ENCODE measurements at places on chromosomes 3 and 15.

GRCh38 chr15:81182756-81183438 is 13.8 kb upstream of the IL16 start:
- no peak for DNase-seq

GRCh38 chr3:23442598-23443383 is 239.7 kb downstream of the UBE2E2 start:
- no peak for DNase-seq

GRCh38 chr3:37686220-37686619 is 175.5 kb upstream of the CTDSPL start:
- no peak for DNase-seq

- DNase-seq = no peak
Measured at GRCh38 chr15:50381438-50381837, 26.4 kb upstream of the GABPB1 start.

- DNase-seq = no peak
Measured at GRCh38 chr3:154956815-154957214, 123.3 kb upstream of the MME start.

GRCh38 chr15:42733027-42733426 is 3.9 kb downstream of the CDAN1 start:
- no peak for DNase-seq

DNA sequence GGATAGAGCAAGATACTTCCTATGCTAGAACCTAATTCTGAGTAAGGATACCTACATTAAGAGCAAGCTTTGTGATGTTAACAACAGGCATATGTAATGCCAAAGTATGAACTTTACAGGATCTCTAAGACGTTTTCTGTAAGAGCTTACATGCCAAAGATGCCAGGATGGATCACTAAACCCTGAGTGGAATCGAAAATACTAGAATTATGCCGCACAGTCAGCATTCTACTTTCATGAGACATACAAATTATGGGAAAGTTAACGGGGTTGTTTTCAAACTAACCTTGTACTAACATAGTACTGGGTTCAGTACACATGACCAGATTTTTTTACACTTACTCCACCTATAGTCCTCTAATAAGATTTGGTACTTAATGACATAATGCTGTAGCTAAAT is 55.1 kb downstream of the AAGAB start:
- DNase-seq = no peak

DNA sequence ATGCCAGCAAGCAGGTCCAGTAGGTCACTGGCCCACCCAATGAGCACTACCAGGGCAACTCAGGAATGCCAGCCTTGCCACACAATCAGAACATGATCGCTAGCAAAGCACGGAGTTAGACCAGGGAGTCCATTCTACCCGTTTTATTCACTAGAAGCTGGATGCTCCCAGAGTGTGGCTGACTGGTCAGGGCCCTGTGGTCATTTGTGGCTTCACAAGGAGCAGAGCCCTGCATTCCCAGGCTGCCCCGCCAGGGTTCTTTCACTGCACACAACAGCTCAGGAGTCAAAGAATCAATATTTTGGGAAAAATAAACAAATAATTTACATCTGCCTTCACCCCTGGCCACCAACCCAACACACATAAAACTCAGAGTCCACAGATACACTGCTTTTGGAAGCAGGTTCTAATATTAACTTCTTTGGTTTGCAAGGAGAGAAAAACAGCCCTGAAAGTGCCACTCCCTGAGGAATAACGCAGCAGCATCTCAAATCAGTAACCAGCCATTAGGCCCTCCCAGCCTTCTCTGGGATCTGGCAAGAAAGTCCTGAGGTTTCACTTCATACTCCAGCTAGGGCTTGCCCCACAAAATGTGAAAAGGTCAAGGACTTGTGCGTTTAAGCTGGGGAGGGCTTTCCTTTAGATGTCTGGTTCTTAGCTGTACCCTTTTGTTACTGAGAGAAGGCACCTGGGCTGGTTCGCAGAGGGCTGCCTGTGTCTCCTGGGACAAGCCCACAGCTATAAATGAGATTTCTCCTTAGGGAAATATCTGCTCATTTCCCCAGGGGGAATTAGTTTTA is 16.0 kb downstream of the SIAH2 start:
- DNase-seq = no peak

- no peak for DNase-seq
Measured at GRCh38 chr15:43370310-43370974, 401 bp downstream of the ZSCAN29 start.

- no peak for DNase-seq
Measured at GRCh38 chr15:57500979-57501576, 90.6 kb upstream of the MYZAP start.

- DNase-seq = no peak
Measured at GRCh38 chr3:23105048-23105447, 98.1 kb upstream of the UBE2E2 start.

DNA sequence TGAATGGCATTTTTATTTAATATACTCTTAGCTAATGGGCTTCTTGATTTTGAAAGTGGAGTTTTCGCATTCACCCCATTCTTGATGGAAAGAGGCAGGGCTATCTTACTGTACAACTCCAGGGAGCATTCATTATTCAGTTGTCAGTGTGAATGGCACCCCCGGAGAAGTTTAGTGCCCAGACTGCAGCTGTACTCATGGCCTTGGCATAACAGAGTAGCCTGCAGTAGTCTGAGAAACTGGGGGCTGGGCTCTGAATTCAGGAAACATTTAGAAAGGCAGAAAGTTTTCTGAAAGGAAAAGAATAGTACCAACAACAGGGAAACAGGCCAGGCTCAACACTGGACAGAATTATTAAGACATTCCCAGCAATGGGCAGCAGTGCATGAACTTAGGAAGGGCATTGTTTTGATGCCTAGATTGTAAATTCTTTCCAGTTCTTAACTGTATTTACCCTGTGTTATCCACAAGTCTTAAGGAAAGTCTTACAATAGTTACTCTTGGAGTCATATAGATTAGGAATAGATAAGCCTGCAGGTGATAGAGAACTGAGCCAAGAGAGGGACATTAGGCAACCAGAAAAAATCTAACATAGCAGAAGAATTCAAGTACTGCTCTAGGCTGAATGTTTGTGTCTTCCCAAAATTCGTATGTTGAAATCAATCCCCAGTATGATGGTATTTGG is 44.4 kb downstream of the TIPARP start:
- no peak for DNase-seq

GRCh38 chr3:185308126-185308754 is 54.4 kb upstream of the EHHADH start:
- peak; percentile 14 for DNase-seq

- no peak for DNase-seq
Measured at GRCh38 chr15:38714309-38715072, 149.9 kb upstream of the RASGRP1 start.

GRCh38 chr15:82810890-82811426 is 1.5 kb downstream of the WHAMM start:
- DNase-seq = peak; percentile 20

- DNase-seq = no peak
Measured at GRCh38 chr3:138796761-138797160, 38.0 kb downstream of the PIK3CB start.

GRCh38 chr15:68586274-68586961 is 7.6 kb downstream of the CORO2B start:
- no peak for DNase-seq

GRCh38 chr3:37995652-37996641 is 5.4 kb downstream of the VILL start:
- no peak for DNase-seq

- DNase-seq = no peak
Measured at GRCh38 chr3:172303181-172303580, 145.1 kb downstream of the GHSR start.

- peak; percentile 91 for DNase-seq
Measured at GRCh38 chr3:185282696-185283373, 29.0 kb upstream of the EHHADH start.

GRCh38 chr3:117548600-117548999 is 839.0 kb downstream of the TUSC7 start:
- no peak for DNase-seq

DNA sequence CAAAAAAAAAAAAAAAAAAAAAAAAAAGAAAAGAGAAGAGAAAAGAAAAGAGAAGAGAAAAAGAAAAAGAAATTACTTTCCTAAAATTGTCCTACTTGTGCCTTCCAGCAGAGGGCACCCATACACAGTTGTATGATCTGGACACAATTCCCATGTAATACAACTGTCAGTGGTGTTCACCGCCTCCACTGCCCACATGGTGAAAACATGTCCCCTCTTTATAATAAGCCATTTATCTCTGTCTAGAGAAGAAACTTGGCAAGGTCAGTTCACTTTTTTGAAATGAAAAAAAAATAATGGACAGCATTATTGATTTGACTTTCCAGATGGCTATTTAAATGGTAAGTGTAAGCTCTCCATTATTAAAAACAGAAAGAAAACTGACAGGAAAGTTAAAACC is 459.4 kb downstream of the GBE1 start:
- DNase-seq = no peak

GRCh38 chr3:64518950-64519349 is 168.8 kb downstream of the ADAMTS9 start:
- no peak for DNase-seq

DNA sequence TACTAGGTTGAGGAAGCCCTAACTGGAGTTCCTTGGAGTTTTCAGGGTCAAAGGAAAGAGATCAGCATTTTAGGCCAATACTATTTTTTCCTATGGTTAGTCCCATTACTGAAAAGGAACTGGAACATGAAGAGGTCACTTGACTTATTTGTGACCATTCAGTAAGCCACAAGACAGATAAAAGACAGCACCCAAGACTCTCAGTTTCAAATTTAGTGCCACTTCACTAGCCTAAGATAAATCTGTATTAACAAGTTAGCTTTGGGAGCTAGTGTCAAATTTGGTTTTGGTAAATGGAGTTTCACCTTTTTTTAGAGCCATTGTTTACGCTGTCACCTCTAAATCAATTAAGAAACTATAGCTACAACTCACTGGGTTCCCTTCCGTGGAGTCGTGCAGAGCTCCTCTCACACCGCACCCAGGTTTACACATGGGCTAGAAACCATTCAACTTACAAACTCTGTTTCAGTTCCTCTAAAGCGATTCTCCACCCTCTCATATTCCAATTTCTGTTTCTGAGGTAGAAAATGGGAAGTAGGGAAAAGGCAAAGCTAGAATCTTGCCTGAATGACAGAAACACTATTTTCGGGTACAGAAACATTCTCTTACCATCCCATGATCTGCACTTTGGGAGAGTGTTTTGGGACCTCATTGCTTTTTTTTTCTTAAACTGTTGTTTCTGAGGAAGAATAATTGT is 14.4 kb downstream of the CCDC32 start:
- no peak for DNase-seq

DNA sequence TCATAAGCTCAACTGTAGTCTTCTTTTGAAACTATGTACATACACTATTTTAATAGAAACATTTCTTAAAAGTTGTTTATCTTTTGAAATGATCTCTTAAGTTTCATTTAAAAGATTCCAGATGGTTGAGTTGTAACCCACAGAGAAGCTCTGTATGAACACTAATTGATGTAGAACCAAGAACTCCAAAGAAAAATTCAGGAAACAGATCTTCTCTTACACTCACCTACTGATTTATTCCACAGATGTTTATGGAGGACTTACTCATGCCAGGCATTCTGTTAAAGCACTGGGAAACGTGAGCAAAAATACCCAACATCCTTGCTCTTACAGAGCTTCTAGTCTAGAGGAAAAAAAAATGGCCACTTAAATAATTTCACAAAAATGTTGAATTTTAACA is 551.1 kb downstream of the NAALADL2 start:
- DNase-seq = no peak

GRCh38 chr3:120284747-120285507 is at the start of gene GPR156:
Gene GPR156, minus strand, starts transcription at chr3:120285222. Its CDS starts 41,124 bp downstream, at chr3:120244098.
- no peak for DNase-seq

DNA sequence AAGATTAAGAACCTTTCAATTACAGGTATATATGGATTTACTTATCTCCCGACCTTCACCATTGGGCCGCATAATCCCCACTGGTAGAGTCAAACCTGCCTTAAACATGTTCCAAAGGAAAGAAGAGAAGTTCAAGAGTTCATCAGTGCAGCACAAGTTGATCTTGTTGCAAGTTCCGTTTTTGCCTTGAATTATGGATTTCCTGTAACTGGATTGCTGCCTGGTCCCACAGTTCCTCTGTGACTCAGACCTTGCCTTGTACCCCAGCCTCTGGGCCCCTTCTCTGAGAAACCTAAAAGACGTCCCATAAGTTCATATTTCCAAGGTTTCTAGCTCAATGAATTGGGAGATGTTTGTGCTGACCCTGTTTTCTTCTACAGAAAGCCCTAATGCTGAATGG is 112.5 kb upstream of the THBS1 start:
- DNase-seq = no peak

DNA sequence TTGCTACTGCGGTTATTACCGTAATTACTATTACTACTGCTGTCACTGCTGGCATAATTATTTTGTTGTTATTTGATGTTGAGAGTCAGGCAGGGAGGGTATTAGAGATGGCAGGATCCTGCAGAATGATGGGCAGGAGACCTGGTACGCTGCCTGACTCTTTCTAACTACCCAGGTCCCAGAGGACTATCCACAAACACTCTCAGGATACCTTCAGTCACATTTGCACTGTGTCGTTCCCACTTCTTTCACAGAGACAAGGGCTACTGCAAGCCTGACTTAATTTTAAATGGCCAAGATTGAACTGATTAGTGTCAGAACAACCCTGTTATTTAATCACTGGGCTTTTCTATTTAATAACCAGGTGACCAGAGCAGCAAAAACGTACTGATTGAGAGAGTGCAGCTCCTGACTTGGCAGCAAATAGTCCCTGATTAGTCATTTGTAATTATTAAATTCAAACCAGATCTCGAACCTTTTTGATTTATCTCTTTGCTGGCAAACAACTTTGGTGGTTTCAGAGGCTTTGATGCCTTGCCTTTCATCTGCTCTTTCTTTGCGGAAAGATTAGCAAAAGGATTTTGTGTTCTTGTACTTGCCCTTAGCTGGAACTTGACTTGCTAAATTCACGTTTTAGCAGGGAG is 88.8 kb upstream of the ARHGEF3 start:
- no peak for DNase-seq

- no peak for DNase-seq
Measured at GRCh38 chr3:46535746-46536145, 30.4 kb downstream of the LRRC2 start.

DNA sequence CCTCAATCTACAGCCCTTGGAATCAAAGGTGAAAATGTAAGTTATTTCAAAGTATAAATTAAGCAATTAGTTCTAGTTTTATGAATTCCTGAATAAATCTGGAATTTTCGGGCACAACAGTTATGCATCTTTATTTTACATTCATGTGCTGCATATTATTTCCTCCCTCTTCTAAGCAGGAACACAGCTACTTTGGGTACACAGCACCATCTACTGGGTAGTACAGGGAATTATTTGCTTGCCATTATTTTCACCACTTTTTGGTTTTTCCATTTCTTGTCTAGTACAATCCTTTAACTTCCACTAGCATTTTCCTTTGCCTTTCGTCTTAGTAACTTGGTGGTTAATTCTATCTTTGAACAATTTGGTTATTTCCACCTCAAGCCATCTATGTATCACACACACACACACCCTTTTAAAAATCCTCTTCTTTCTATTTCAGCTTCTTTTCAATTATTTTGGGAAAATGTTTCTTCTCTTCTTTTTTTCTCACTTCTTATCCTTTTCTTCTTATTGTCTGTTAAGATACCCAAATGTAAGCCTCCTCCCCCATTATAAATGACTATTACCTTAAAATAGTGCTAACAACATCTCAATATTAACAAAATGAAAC is 451.0 kb downstream of the MFSD1 start:
- DNase-seq = no peak

Measured in stimulated activated CD8-positive, alpha-beta memory T cell treated with anti-CD3 and anti-CD28 coated beads, Interleukin-12 subunit alpha, Interleukin-12 subunit beta, amount 100 ng/mL, for 1 hour (primary cell).